Activated naive CD4-positive, alpha-beta T cell treated with anti-CD3 and anti-CD28 coated beads, Interleukin-2, amount 50 U/mL, for 72 hours (primary cell): ENCODE measurements at places on chromosomes 1 and 21. TPM values are rescaled to one million over a fixed set of nuclear protein-coding genes. Genes with fewer than 3 reads are reported as not detected.

The LRRC71 gene
- not detected for total RNA-seq

The RXRG gene
- 0.11 TPM for total RNA-seq

The PLA2G4A gene
- total RNA-seq = 0.09 TPM

The G0S2 gene
- 1.4 TPM for total RNA-seq

The RAP1A gene
- total RNA-seq = 165 TPM

The MTFR1L gene
- 42.6 TPM for total RNA-seq

The OBSCN gene
- 37.5 TPM for total RNA-seq

The RGS1 gene
- total RNA-seq = 12.0 TPM

The OR6P1 gene
- not detected for total RNA-seq

The LGALS8 gene
- total RNA-seq = 156 TPM

The VSIG8 gene
- not detected for total RNA-seq

The DISP3 gene
- 0.80 TPM for total RNA-seq

The SV2A gene
- 10.9 TPM for total RNA-seq

The CENPF gene
- 74.2 TPM for total RNA-seq

The NUF2 gene
- 57.0 TPM for total RNA-seq

The MXRA8 gene
- not detected for total RNA-seq

The LRRC7 gene
- total RNA-seq = not detected

The NPPA gene
- not detected for total RNA-seq

The FMO5 gene
- 0.45 TPM for total RNA-seq

The BSND gene
- total RNA-seq = 0.12 TPM

The ZNF695 gene
- total RNA-seq = 0.43 TPM

The PROK1 gene
- not detected for total RNA-seq

The ZFP69 gene
- 0.71 TPM for total RNA-seq

The GBP1 gene
- 79.2 TPM for total RNA-seq

The HIVEP3 gene
- 25.0 TPM for total RNA-seq

The PRAMEF20 gene
- not detected for total RNA-seq
